ENCODE measurements at places on chromosomes 5 and 9.

DNA sequence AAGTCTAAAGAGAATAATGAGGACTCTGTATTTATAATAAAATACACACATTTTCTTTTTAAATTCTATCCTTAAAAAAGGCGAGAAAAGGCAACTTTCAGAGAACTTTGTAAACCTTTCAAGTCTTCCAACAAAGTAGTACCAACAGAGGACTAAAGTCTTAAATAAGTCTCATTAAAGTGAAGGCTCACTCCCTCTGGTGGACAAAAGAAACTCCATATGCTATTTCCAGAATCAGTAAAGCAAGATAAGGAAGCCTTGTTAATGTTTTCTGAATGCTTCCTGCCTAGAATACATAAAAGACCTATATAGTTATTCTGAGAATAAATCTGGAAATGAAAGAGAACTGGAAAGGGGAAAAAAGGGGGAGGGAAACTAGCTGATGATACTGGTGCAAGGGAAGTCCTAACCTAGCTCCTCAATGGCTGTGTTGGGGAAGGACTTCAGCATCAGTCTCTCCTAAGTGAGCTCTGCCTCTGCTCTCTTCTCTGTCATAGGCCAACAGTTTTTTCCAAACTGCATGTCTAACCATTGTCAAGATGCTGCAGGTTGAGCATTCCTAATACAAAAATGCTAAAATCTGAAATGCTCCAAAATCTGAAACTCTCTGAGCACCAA is 7.2 kb downstream of the HMGCS1 start:
- DNase-seq = no peak

GRCh38 chr9:103041961-103042360 is 46.8 kb downstream of the CYLC2 start:
- DNase-seq = no peak

GRCh38 chr9:29144476-29144875 is 1571.2 kb upstream of the C9orf72 start:
- DNase-seq = no peak

DNA sequence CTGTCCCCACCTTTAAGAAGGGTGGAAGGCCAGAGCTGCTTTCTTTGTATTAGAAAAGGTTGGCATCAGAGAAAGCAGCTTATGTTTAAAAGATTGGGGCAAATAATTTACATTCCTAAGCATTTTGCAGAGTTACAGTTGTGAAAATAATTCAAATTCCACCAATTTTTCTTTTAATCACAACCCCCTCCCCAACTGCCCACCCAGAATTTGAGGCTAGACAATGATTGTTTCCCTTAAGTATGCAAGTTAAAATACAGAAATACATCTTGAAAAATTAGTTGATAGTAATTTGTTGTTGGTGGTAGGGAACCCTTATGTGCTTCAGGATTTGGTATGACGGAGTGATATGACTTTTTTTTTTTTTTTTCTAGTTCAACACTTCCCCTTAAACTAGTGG is 133.0 kb downstream of the ZSWIM6 start:
- DNase-seq = no peak

DNA sequence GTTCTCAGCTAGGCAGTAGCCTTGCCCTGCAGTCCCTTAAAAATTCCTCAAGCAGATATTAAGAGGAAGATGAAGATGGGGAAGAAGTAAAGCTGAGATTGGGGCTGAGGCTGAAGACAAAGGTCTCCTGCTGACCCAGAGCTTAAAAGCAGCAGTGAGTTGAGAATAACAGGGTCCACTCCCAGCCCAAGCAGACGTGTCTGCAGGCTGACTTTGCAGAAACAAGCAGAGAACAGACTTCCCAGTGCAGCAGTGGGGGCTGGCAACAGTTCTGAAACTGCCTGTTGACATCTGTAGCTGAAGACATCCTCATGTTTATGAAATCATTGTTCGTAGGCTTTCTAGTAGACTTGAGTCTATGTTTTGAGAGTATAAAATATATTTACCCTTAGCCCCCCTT is 1.1 kb downstream of the CTXN3 start:
- DNase-seq = no peak

GRCh38 chr9:104686081-104686480 is 8.2 kb upstream of the OR13D1 start:
- DNase-seq = no peak

- no peak for DNase-seq
Measured at GRCh38 chr9:131214876-131215275, 61.4 kb downstream of the FAM78A start.

Measured in stimulated activated CD4-positive, alpha-beta T cell treated with anti-CD3 and anti-CD28 coated beads, TNF-alpha, amount 100 ng/mL, for 1 hour (primary cell).